ENCODE measurements at places on chromosomes 11 and 22.
A peak's percentile ranks its signal among the peaks of the same experiment; 100 is the strongest.

DNA sequence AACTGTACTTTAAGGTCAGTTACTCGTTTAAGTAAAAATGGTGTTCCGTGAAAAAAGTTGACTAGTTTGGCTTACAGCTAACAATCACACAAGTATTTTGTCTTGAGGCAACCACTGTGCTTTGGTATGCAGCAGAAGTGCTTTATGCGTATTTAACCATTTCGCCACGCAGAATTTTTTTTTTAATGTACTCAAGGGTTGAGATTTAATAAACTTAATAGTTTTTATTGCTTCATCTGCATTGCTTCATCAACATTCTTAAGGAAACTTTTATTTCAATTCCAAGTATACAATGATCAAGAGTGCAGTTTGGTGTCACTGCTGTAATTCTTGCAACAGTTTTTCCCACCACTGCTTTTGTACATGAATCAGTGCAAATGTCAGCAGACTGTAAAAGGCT lies 66.4 kb downstream of the ZNRF3 start:
- no peak for DNase-seq

- DNase-seq = no peak
Measured at GRCh38 chr11:69636512-69637197, 4.3 kb upstream of the CCND1 start.

DNA sequence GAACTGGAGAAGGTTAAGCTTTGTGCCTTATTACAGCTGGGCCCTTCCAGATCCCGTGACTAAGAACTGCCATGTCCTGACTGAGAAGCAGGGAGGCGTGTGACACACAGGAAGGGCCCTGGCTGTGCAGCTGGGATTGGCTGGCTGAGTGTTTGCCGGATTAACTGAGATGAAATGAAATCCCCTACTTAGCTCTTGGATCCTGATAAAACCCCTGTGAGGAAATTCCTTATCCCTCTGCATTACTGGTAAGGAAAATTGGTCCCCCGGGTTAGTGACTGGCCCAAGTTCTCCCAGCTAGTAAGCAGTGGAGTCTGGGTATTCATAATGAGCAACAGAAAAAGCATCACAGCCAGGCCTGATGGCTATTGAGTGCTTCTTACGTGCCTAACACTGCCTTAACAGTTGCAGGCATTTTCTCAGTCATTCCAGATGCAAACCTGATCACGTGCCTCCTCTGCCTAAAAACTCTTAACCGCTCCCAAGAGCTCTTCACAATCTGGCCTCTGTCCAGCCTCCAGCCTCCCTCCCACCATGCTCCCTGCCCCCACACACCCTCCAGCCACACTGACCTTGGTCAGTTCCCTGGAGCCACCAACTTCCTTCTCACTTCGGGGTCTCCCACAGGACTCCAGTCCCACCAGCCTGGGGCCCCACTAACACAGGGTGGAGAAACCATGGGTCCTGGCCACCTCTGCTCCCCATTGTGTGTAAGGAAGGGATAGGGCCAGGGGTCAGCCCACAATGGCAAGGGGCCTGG lies 37.8 kb downstream of the ARRB1 start:
- peak; percentile 76 for DNase-seq

GRCh38 chr11:73221451-73221850 lies 3.4 kb downstream of the P2RY2 start:
- DNase-seq = no peak

DNA sequence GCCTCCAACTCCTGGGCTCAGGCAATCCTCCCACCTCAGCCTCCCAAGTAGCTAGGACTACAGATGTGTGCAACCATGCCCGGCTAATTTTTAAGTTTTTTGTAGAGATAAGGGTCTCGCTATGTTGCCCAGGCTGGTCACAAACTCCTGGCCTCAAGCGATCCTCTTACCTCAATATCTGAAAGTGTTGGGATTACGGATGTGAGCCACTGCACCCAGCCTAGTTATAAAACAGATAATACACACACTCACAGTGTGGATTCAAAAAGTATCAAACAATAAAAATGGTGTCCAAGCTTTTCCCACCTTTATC lies 377 bp upstream of the CCDC188 start:
- DNase-seq = no peak

GRCh38 chr22:22078329-22078728 lies 95.7 kb upstream of the TOP3B start:
- no peak for DNase-seq

GRCh38 chr22:17302616-17303015 lies 66.6 kb upstream of the CECR2 start:
- no peak for DNase-seq

DNA sequence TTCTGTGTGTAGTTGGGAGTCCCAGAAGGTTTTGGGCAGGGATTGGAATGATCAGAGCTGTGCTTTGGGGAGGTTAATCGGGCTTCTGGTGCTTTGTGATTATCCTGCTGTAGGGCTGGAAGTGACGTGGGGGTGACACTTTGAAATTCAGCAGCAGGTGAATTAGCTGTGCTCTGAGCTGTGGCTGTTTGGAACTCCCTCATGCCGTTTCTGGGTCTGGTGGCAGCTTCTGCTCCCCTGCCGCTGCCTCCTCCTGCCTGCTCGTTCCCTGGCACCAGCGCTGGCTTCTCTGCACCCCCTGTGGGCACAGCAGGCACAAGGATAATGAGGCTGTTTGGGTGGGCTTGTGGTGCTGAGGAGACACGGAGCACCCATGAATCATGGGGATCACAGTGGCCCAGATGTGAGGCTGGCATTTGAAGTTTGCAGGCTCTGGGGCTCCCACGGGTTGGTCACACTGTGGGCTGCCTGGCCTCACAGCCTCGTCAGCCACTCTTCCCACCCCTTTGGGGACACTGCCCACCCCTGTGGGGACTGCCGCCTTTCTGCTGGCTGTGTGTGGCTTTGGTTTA lies 49.7 kb downstream of the TBC1D22A start:
- DNase-seq = no peak

GRCh38 chr11:19437760-19438159 lies 197.0 kb upstream of the E2F8 start:
- no peak for DNase-seq

- no peak for DNase-seq
Measured at GRCh38 chr22:46452195-46453005, 85.0 kb downstream of the CELSR1 start.

- DNase-seq = peak; percentile 33
Measured at GRCh38 chr11:82577246-82577645, 156.4 kb downstream of the FAM181B start.

DNA sequence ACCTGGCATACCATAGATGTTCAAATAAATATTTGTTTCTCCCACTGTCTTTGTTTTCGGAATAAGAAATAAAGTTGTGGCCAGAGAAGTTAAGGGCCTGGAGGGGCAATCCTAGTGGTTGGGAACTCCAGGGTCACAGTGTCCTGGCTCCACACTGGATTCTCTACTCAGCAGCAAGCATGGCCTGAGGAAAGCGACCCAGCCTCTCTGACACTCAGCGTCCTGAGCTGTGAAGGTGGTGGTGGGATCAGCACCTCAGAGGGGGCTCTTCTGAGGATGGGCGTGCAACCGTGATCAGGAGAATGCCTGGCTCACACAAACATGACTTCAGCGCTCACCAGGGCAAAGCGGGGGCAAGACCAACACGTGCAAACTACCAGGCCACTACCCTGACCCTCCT lies 59.9 kb downstream of the LARGE1 start:
- DNase-seq = no peak

- DNase-seq = no peak
Measured at GRCh38 chr11:4983841-4984240, 10.8 kb upstream of the OR51L1 start.

DNA sequence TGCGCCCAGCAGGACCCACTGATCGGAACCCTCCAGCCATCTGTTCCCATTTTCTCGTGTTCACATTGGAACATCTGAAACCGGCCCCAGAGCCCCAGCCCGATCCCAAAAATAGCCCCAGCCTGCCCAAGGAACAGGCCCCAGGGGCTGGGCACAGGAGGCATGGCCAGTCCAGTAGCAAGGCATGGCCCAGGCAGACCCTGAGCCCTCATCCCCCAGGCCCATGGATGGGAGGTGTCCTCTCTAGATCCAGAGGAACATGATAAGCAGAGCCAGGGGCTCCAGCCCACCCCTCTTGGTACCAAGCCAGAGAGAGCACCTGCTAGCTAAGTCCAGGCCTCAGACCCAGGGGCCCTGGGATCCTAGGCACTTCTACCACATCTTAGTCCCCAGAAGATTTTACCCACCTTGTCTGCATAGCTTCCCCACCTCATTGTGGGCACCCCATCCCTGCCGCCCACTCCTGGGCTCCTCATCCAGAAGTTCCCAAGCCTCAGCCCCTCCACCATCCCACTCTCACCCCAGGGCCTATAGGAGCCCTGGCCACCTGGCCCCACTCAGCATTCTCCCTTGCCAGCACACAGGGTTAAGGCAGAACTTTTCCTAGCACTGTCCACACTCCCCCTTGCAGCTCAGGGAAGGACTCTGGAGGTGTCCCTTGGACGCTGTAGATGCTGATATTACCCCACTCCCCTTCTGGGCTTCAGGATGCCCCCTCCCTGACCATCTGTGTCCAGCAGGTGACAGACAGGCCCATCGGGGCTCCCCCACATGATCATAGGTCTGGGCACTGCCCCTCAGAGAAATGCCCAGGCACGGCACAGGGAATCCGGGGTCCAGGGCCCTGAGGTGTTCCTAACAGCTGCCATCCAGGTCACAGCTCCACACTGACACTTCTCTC lies 9.5 kb downstream of the BCL9L start:
- DNase-seq = no peak

GRCh38 chr11:81135570-81135969 lies 1598.1 kb downstream of the FAM181B start:
- no peak for DNase-seq

- no peak for DNase-seq
Measured at GRCh38 chr22:43000441-43001175, 14.3 kb downstream of the PACSIN2 start.

DNA sequence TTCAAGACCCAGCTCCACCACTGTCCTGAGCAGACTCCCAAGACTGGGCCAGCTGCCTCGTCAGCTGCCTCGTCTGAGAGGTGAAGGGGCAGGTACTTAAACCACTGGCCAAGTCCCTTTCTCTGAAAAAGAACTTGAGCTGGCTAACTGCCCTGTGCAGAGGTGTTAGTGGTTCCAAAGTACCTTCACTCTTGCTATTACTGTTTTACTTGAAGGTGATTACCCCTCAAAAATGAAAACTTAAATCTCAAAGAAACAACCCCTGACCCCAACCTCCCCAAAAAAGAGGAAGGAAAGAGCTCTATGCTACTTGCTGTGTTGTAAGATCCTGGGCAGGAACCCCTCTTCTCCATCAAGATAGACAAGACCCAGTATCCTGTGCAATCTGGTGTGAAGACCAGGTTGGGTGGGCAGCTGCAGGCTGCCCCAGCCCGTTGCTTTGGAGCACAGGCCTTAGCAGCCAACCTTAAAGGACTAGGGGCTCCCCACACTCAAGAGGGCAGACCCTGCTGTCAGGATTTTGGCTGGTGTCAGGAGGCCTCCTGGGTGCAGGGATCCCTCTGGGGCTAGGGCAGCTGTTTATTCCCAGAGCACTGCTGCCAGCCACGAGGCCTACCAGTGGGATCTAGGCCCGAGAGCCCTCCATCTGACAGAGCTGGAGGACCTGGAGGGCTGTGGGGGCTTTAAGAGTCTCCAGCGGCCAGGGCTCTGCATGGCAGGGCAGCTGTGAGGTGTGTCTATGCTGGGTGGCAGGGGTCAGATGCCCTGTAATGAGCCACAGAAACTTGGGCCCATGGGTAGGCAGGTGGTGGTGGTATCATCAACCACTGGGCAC lies 13.0 kb downstream of the GUCD1 start:
- no peak for DNase-seq

DNA sequence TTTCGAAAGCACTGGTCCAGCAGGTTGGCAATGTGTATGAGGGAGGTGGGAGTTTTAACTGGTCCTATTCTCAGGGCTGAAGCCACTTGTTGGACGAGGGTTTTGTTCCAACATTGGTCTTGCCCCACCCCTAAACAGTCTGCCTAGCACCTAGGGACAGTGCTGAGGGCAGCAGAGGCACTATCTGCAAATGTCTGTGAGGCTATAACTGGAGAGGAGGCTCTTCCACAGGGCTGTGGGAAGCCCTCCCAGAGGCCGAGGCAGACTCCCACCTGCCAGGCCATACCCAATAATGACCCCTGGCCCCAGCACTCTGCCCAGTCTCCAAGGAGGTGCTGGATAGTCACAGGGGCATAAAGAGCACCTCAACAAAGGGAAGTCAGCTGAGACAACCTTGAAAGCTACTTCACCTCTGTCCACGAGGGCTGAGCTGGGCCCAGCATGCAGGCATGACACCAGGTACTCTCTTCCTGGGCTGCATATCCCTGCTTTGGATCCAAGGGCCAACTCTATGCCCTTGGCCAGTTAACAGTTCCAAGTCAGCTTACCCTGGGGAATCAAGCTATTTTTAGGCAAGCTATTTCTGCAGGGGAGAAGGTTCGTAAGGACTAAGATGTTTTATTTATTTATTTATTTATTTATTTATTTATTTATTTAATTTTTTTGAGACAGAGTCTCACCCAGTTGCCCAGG lies 40.2 kb upstream of the SLC25A1 start:
- DNase-seq = no peak

- DNase-seq = no peak
Measured at GRCh38 chr11:36750349-36750748, 152.3 kb upstream of the RAG2 start.

- peak; percentile 62 for DNase-seq
Measured at GRCh38 chr11:112355726-112356125, 95.1 kb upstream of the PLET1 start.

DNA sequence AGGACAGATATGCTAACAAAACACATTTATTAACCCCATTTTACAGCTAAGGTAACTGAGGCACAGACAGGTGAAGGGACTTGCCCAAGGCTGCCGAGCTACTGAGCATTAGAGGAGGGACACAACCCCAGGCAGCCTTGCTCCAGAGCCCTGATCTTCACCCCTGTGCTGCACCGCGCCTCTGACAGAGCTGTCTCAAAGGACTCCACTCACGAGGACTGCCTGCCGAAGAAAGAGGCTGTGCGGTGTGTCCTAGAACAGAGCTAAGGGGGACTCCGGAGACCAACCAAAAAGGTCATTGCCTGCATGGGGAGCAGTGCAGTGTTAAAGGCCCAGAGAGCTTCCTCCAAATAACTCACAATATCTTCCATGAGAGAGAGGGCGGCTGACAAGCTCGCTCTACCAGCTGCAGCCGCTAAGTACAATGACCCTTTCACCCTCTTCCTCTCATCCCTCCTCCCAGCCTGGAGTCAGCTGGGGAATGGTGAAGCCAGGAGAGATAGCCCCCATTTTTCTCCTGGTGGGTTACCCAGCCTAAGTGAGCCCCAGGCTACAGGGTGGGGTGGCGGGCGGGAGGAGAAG lies 119.2 kb downstream of the DSCAML1 start:
- no peak for DNase-seq

DNA sequence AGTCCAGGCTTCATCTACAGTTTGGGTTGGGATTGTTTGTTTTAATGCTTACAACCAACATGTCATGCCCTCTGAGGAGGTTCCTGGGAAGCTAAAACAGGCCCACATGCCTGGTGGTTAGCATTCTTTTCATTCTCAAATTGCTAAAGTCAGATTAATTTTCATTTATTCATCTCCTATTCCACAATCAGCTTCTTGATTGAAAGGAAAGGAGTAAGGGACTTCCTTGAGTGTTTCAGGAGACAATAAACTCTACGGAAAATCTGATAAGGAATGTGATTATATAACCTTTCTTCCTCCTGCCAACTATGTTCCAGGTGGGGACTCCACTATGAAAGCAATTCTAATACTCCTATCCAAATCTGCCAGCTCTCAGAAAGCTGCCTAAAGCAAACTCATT lies 30.8 kb downstream of the MRTFA start:
- DNase-seq = no peak

Measured in SHP77 (cell line).